Large intestine (tissue), 12 donors: ENCODE measurements at places on chromosomes 5 and 9. TPM values are rescaled to one million over a fixed set of nuclear protein-coding genes. Genes with fewer than 3 reads are reported as not detected.

MARCOL gene
- polyA plus RNA-seq, result not detected

CYLC2 gene
- not detected for polyA plus RNA-seq

ZNF454 gene
- 2.9 TPM for polyA plus RNA-seq

PTPRD gene
- 12.0 TPM for polyA plus RNA-seq

MUSK gene
- 1.1 TPM for polyA plus RNA-seq

GNG10 gene
- polyA plus RNA-seq, result 51.5 TPM

CARD6 gene
- 3.4 TPM for polyA plus RNA-seq

LRRC70 gene
- polyA plus RNA-seq, result 4.2 TPM

GABRB2 gene
- polyA plus RNA-seq, result 3.7 TPM

SKIC3 gene
- 76.2 TPM for polyA plus RNA-seq

SMIM27 gene
- polyA plus RNA-seq, result 14.6 TPM

IRX2 gene
- polyA plus RNA-seq, result 0.01 TPM

SPOUT1 gene
- polyA plus RNA-seq, result 36.2 TPM

MROH2B gene
- polyA plus RNA-seq, result not detected

LIX1 gene
- polyA plus RNA-seq, result 3.7 TPM

F12 gene
- 1.0 TPM for polyA plus RNA-seq

RECK gene
- 9.1 TPM for polyA plus RNA-seq

RETREG1 gene
- polyA plus RNA-seq, result 27.0 TPM

ANKRD18A gene
- 0.51 TPM for polyA plus RNA-seq

TBCA gene
- polyA plus RNA-seq, result 206 TPM

SEMA4D gene
- 32.8 TPM for polyA plus RNA-seq

OGN gene
- polyA plus RNA-seq, result 184 TPM

ITGA2 gene
- polyA plus RNA-seq, result 13.7 TPM

GFI1B gene
- polyA plus RNA-seq, result 6.2 TPM

N4BP3 gene
- 2.0 TPM for polyA plus RNA-seq

PCDHB14 gene
- 2.7 TPM for polyA plus RNA-seq

FAM200C gene
- polyA plus RNA-seq, result 7.8 TPM

PTRH1 gene
- polyA plus RNA-seq, result 9.3 TPM
